M059J (cell line): ENCODE measurements at places on chromosomes 16 and 17. TPM values are rescaled to one million over a fixed set of nuclear protein-coding genes. Genes with fewer than 3 reads are reported as not detected.
A peak's percentile ranks its signal among the peaks of the same experiment; 100 is the strongest.

GRCh38 chr17:47615766-47616424, 33.8 kb upstream of the KPNB1 start:
- peak; percentile 57 for DNase-seq

Gene UMOD
- total RNA-seq, result not detected in 2 replicates

GRCh38 chr17:69232650-69233049, 4.0 kb upstream of the ABCA10 start:
- no peak for DNase-seq

- no peak for DNase-seq
Observed at GRCh38 chr17:73706428-73706827, 62.2 kb upstream of the SDK2 start.

GRCh38 chr16:57623251-57624043, 5.0 kb upstream of the ADGRG1 start:
- peak; percentile 46 for DNase-seq

- no peak for DNase-seq
Observed at GRCh38 chr16:61829631-61830030, 206.6 kb downstream of the CDH8 start.

- DNase-seq, result no peak
Observed at GRCh38 chr17:59300941-59301340, 30.5 kb upstream of the YPEL2 start.

DNA sequence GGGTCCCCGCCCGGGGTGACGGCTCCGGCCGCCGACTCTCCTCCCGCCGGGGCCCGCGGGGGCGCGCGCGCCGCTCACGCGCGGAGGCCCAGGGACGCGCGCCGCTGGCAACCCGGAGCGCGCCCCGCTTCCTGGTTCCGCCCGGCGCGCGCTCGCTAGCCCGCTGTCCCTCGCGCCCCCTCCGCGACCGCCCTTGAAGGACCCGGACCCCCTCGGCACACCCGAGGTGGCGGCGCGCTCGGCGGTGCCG, at the start of gene STAT5B:
STAT5B (minus strand) TSS at position 33 of the 250 bp plus-strand sequence. CDS start 44,264 bp downstream, outside the sequence.
- DNase-seq, result peak; percentile 57

- DNase-seq, result no peak
Observed at GRCh38 chr17:21033350-21033749, 9.5 kb downstream of the USP22 start.

DNA sequence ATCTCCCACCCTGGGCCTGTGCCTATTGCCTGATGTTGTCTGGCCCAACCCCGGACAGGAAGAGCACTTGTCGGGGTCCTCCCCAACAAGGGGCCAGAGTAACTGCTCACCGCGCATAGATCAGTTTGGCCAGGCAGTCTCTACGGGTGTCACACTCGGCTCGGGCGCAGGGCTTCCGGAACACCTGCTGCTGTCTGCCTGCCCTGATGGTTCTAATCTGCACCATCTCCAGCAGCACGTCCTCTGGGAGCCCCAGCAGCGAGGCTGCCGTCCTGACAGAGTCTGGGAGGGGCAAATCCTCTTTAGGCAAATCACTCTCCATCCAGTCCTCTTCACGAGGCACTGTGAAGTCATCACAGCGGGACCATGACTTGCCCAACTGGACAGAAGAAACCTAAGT, 24.0 kb downstream of the MYO19 start:
- no peak for DNase-seq

Gene AMZ2
- total RNA-seq, result 96.3 and 118 TPM in 2 replicates

DNA sequence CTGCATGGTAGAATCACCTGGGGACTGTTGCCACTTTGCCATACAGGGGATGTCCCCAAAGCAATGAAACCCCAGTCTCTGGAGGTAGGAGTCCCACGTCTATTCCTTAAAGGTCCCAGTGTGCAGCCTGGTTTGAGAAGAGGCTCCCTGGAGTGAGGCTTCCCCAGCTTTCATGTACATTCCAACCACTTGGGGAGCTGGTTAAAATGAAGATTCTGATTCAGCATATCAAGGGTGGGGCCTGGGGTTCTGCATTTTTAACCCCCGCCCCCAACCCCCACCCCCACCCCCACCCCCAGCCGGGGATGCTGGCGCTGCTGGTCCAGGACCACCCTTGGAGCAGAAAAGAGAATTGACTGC, 241.2 kb downstream of the FOXL1 start:
- no peak for DNase-seq

- DNase-seq, result peak; percentile 44
Observed at GRCh38 chr16:88527186-88527936, 42.8 kb upstream of the ZC3H18 start.

GRCh38 chr16:11276896-11277593, 765 bp upstream of the PRM2 start:
- no peak for DNase-seq

DNA sequence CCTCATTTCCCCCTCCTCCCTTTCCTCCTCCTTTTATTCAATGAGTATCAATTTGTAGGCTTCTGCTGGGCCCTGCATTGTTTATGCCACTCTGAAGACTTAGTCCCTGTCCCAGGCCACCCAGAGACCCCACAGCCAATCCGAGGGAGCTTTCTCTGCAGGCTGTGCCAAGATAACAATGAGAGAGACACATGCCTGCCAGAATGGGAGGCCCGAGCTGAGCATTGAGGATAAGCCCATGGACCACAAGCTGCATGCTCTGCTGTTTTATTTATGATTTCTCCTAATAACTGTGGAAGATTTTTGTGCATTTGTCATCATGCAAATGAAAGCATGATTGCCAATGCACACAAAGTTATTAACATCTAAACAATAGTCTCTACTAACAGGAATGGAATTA, 3.0 kb downstream of the RCVRN start:
- DNase-seq, result no peak

Gene TM4SF5
- not detected in 2 replicates for total RNA-seq

DNA sequence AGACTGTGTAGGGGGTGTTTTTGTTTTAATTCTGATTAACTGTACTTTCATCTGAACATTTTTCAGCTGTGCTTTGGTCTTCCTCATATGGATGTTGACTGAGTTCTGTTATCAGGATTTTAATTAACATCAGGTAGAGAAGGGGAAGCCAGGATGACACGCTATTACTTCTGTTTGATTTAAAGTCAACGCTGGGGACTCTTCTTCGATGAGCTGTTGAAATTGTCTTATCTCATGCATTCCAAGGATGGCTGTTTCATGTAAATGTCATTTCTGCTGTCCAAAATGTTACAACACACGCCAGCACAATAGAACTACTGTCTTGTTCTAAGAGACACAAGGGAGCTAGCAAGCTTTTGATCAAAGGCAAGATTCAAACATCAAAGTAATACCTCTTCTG, 263.3 kb upstream of the CDH5 start:
- no peak for DNase-seq

DNA sequence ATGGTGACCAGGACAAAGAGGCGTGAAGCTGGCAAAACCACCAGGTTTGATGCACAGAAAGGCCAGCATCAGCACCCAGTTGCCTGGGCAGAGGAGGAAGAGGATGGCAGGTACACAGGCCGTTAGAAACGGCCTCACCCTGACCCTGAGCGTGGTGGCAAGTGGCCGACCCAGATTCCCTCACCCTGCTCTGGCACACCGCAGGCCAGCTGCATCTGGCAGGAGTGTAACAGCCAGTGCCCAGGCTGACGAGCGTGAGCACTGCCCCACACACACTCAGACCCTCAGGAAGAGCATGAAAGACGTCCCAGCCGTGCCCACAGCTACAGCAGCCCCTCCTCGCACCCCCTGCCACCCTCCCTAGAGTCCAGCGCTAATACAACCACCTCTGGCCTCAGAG, 82.0 kb downstream of the ANKRD11 start:
- no peak for DNase-seq
